Coronary artery (tissue), 2 donors: ENCODE measurements at places on chromosomes 11 and 22.

GRCh38 chr11:92623055-92623454 is 346.4 kb upstream of the MTNR1B start:
- DNase-seq, result no peak

- no peak for DNase-seq
Observed at GRCh38 chr11:121587182-121587581, 134.4 kb upstream of the SORL1-AS1 start.

DNA sequence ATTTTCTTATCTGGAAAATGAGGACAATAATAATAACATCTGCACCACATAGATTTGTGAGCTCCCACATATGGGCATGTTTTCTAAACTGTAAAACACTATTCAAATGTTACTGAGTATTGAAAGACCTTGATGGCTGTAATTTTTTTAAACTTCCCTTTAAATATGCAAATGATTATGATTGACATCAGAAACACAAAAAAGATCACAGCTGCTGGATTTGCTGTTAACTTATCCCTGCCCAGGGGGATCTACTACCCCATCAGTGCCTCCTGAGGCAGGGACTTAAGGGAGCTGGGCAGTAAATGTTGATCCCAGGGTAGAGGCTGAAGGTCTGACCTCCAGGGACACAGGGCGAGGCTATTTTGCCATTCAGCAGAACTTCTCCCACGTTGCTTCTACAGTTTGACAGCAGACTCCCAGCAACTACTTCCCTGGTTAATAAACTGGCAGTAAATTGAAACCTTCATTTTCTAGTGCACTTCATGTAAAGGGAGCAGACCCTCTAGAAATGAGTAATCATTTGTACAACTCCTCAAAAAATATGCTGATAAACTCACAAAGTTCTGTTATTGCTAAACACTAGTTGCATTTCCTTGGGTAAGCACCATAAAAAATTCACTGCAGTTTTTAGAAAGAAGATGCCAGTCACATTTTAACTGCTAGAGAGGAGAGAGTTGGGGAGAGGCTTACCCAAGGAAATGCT is 20.3 kb downstream of the TMPRSS5 start:
- DNase-seq, result no peak

GRCh38 chr11:125331357-125332035 is 164.6 kb downstream of the FEZ1 start:
- DNase-seq, result peak; percentile 38

GRCh38 chr11:1923201-1923956 is 3.9 kb downstream of the TNNT3 start:
- no peak for DNase-seq

DNA sequence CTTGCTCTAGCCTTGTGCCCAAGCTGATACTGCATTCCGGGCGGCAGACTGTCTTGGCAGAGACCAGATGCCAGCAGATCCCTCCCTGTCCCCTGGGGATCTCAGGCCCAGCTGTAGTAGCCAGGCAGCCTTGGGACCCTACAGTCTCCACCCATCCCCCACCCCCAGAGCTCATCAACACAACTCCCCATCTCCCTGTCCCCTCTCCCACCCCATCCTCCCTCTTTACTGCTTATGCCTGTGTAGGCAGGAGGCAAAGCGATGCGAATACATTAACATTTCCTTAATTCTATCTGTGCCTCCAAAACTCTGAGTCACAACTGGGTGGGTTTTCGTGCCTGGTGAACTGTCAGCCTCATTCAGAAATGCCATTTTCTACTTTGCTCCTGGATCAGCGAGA is 547.6 kb downstream of the BUD13 start:
- no peak for DNase-seq

GRCh38 chr22:23150762-23151161 is 5.5 kb downstream of the RAB36 start:
- no peak for DNase-seq
